Activated T-helper 1 cell treated with anti-CD3 and anti-CD28 coated beads, Interleukin-2, amount 50 U/mL, for 16 hours (primary cell): ENCODE measurements at places on chromosomes 3 and 15.

DNA sequence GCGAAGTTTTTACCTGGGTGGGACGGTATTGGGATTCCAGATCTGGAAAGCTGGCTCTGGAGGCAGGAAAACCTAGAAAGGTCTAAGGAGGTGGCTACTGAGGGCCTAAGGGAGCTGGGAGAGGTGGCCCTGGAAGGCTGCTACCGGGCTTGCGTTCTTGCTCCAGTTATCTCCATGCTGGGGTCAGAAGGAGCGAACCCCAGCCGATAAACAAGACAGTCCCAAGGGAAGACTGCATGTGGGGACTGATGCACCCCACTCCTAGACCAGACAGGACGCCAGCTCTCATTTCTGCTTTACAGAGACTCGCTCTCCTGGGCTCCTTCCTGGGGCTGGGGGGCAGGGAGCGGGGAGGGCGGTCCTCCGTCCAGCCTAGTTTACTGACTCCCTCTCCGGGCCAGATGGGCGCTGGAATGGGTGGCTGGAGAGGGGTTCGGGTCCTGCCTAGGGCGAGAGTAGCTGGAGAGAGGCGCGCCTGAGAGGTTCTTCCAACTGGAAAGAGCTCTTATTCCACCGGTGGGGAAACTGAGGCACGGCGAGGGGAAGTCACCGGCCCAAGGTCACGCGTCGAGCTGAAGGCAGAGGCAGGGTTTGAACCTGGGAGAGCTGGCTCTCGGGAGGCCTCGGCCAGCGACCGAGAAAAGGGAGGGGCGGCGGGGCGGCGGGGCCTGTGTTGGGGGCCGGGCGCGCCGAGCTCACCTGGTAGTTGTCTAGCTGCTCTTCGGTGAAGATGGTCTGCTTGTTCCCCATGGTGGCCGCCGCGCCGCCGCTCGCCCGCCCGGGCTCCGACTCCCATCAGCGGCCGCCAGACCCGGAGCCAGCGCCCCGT lies 565 bp downstream of the CIB2 start:
- no peak for DNase-seq

GRCh38 chr3:188465311-188465710 lies 311.4 kb downstream of the LPP start:
- DNase-seq: no peak

DNA sequence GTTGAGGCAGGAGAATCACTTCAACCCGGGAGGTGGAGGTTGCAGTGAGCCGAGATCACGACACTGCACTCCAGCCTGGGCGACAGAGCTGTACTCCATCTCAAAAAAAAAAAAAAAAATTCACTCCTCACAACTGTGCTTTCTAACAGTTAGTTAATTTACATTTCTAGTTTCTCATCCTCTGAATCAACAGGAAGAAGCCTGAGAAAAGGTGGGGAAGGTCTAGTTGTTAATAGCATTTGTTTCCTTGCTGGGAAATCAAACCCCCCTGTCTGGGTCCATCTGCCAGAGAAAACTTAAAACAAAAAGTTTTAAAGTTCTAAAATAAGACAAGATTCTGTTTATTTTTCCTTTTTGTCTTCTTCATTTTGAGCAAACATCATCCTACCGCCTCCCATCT lies 62.3 kb downstream of the TMEM39A start:
- no peak for DNase-seq

DNA sequence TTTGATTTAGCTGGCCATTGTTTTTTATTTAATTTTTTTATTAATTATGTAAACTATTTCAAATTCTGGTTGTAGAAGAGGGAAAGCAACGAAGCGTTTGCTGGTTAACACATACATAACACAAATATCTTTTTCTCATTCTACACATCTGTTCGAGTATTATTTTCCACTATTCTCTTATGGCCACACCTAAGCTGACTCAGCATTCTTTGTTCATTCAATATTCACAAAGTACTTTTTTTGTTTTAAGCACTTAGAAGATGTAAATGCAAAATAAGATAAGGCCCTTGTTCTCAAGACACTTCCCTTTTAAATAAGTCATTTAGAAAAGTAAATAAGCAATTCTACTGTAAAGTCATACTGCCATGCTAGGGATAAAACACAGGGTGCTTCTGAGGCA lies 45.4 kb downstream of the CADM2 start:
- no peak for DNase-seq

DNA sequence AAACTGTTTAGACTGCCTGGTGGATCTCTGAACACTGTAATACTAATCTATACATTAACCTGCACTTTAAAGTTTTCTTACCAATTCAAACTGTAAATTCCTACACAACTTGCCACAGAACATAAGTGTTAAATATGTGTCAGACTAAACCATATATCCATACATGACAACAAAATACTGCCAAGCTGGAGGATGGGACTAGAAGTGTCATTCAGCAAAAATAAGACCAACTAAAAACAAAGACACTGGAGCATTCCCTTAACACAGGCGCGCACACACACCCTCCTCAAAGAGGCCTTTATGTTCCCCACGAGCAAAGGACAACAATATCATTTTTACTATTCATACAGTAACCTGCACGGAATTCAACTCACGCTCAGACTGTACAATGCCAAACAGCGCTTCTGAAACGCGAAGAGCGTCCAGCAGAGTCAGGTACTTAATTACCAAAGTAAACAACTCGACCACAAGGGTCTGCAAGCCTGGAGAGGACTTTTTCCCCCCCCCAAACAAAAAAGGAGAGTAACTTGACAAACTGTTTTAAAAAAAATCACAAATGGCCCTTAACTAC lies 1.1 kb downstream of the DCUN1D1 start:
- no peak for DNase-seq

GRCh38 chr3:50550079-50550736 lies 17.3 kb downstream of the C3orf18 start:
- DNase-seq: peak; percentile 36

DNA sequence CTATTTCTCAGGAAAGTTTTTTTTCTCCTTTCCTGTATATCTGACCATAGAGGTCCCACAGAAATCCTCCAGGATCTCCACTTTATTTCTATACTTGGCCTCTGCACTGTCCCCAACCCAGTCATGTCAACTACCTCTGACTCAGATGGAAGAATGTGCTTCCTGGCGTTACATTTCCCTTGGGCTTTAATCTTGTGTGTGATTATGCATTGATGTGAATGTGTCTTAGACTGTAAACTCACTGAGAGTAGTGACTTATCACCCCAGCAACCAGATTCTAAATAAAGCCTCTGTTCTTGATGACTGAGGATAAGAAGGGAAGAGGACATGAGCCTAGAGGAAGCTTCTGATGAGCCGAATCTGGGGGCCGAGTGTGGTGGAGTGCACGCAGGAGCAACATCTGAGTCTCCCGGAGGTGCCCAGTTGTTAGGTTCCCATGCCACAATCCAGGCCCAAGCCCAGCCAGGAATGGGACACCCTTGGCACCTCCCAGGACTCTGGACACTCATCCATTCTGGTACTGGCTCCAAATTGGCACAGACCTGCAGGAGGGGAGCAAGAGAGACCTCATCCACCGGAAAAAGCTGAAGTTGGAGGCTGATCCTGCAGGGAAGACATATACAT lies 32.1 kb upstream of the HEG1 start:
- no peak for DNase-seq

GRCh38 chr15:85305050-85305449 lies 75.4 kb upstream of the AKAP13 start:
- DNase-seq: no peak

GRCh38 chr3:170741756-170742529 lies 128.1 kb downstream of the RPL22L1 start:
- DNase-seq: no peak

DNA sequence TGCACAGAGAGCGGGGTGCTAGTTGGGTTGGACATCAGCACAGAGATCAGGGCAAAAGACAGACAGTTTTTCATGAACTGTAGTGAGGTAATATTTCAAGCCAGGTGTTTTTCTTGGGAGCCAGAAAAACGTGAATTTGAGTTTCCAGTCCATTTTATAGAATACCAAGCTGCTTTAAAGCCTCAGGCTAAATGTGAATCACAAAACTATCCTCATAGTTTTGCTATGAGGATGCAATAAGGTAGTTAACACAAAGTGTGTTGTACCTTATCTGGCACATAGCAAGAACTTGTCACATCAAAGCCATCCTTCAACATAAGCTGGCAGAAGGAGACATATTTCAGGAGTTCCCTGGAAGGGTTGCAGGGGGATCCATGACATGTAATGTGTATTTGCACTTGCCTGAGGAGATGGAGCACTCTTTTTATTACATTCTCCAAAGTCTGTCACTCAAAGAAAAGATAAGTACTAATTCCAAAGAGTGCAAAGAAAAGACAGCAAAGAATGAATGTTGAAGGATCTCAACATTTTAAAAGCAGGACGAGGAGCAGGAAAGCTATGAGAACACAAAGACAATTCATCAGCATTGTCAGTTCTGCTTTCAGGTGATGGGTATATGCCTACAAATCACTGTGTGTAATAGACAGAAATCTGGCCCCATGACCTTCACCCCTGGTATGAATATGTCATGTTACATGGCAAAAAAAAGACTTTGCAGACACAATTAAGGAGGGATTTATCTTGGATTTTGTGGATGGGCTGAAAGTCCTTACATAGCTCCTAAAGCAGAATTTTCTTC lies 1046.4 kb downstream of the NTRK3 start:
- no peak for DNase-seq

DNA sequence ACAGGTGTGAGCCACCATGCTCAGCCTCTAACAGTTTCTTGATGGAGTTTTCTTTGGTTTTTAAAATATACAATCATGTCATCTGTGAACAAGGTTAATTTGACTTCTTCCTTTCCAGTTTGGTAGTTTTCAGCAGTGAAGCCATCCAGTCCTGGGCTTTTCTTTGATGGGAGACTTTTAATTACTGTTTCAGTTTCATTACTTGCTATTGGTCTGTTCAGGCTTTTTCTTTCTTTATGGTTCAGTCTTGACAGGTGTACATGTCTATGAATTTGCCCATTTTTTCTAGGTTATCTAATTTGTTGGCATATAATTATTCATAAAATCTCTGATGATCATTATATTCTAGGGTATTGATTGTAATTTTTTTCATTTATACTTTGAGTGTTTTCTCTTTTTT lies 36.8 kb downstream of the PFN2 start:
- no peak for DNase-seq

- no peak for DNase-seq
Observed at GRCh38 chr3:159829539-159830227, 159.0 kb upstream of the IL12A start.

GRCh38 chr15:88608607-88609181 lies 12.4 kb upstream of the AEN start:
- no peak for DNase-seq

DNA sequence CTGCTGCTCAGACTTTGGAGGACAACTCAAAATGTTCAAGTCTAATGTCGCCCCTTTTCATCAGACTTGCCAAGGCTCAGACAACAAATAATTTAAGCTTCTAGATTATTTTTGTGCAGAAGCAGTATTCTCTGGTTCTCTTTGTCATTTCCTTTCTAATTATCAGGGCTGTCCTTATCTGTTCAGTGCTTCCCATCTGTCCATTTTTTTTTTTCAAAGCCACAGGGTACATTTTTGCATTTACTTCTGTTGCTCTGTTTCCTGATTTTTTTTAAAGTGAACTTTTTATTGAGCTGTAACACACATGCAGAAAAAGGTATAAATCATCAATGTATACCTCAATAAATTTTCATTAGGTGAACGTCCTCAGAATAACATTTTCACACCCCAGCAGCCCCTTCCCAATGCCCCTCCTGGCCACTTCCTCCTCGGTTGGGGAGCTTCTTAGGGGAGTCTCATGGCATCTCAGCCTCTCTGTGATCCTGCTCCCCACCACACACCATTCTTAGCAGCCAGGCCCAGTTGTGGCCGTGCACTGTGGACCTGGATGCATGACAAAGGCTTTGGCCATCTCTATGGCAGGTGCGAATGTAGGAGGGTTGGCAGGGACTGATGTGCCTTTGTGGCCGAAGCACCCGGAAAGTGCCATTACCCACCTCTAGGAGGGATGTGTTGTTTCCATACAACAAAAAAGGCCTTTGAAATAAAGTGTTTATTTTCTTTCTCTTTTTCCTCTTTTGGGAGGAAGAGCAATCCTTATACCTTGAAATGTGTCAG lies 303.5 kb upstream of the LRRFIP2 start:
- no peak for DNase-seq

DNA sequence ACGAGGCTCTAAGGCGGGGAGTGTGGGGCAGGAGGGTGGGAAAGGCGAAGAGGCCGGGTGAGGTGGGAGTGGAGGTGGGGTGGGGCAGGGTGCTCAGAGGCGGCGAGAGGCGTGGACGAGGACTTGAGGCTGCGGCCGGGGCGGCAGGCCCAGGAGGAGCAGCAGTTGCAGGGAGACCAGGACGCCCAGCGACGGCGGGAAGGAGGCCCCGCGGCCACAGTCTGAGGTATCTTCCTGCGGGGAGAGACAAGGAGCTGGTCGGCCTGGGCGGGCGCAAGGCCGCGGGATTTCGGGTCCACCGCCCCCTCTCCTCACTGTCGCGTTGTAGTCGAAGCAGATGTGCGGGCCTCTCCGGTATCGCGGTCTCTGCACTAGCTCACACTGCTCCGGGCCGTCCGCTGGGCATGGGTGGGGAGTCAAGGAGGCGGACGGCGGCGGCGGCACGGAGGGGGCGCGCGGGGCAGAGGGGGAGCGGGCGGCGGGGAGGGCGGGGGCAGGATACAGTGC lies 5.3 kb upstream of the TMEM115 start:
- DNase-seq: no peak

DNA sequence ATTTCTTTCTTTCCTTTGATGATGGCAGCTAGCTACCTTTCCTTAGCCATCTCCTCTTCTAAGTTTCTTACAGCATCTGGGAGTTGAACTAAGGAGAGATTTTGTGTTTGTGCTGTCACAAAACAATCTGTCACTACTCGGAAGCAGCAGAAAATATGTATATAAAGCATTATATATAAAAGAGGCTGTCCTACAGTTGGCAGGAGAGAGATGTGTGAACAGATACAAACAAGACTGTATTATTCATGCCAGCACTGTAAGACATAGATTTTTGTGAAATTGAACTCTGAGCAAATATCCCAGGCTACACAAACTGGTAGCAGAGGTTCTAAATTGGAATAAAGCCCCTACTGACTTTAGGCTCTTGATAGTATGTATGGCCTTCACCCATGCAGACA lies 577.5 kb upstream of the NECTIN3 start:
- DNase-seq: no peak

GRCh38 chr3:13525827-13526625 lies 22.9 kb upstream of the FBLN2 start:
- no peak for DNase-seq

GRCh38 chr15:74262625-74263024 lies 26.5 kb downstream of the CCDC33 start:
- DNase-seq: no peak

- DNase-seq: no peak
Observed at GRCh38 chr3:132290833-132291232, 26.4 kb upstream of the ACP3 start.

- no peak for DNase-seq
Observed at GRCh38 chr3:120742849-120743365, 363 bp downstream of the GTF2E1 start.
